ENCODE measurements at places on chromosomes 1 and 21. TPM values are rescaled to one million over a fixed set of nuclear protein-coding genes. Genes with fewer than 3 reads are reported as not detected.

The BCL2L15 gene
- not detected for polyA plus RNA-seq

The KIF26B gene
- 0.56 TPM for polyA plus RNA-seq

The CRNN gene
- not detected for polyA plus RNA-seq

The PLA2G2C gene
- polyA plus RNA-seq = not detected
